ENCODE measurements at places on chromosomes 5 and 9. TPM values are rescaled to one million over a fixed set of nuclear protein-coding genes. Genes with fewer than 3 reads are reported as not detected.

Gene CFAP157
- not detected for total RNA-seq

Gene HTR4
- 0.99 TPM for total RNA-seq

Gene BTF3
- 386 TPM for total RNA-seq

Gene STC2
- total RNA-seq, result 12.4 TPM

Gene ASPN
- 17.5 TPM for total RNA-seq

- DNase-seq, result no peak
- peak overlapping the region; percentile 39 for H3K4me3 ChIP-seq
- no peaks in the 10 kb centered on the region for H3K36me3 ChIP-seq
These were observed 211.2 kb downstream of the MEF2C start for GRCh38 chr5:88671505-88672499.

DNA sequence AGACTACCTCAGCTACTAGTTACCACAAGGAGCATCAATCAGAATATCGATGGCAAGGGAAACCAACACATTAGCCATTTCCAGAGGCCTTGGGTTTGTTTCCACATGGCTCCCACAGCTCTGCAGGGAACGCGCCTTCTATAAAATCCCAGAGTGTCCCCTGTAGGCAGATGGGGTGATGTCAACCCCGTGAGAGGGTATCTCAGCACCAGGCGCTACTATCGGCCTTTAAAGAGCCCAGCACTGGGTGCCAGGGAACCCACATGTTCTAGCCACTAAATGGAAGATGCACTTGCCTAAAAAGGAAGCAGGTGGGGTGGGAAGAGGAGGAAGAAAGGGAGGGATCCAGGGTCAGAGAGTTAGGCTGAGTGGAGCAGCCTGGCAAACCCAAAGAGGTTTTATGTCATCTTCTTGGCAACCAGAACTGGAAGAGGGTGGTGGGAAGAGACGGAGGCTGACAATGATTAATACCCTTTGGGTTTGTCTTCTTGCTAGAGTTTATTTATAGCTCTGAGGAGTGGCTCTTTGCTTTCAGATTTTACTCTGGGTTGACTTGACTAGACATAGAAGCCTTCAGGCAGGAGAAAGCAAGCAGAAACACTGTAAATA is 19.9 kb downstream of the MACROH2A1 start:
- H3K4me3 ChIP-seq, result no peak overlapping the region
- peaks cover 92% of the 10 kb centered on the region for H3K4me1 ChIP-seq
- no peak overlapping the region for H3K27ac ChIP-seq
- no peaks in the 10 kb centered on the region for H3K27me3 ChIP-seq
- peaks cover 44% of the 10 kb centered on the region for H3K36me3 ChIP-seq
- no peak for DNase-seq

GRCh38 chr9:91395553-91396471 is 27.8 kb downstream of the NFIL3 start:
- H3K4me1 ChIP-seq, result no peaks in the 10 kb centered on the region
- DNase-seq, result no peak
- H3K27me3 ChIP-seq, result no peaks in the 10 kb centered on the region

DNA sequence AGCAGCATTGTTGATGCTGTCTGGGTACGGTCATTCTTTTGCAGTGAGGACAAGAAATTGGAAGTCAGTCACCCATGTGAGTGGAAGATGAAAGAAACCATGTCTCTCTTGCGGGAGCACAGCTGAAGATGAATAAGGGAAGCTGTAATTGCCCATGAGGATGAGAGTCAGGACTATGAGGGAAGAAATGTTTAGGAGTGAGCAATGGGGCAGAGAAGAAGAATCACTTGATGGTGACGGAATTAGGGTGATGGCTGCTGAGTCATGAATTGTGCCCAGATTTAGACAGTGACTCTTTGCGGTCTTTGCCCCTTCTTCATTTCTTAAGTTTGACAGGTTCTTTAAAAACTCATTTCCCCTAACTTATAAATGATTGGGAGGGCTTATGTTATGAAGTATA is 183.3 kb downstream of the MAST4 start:
- no peak overlapping the region for H3K27ac ChIP-seq
- no peaks in the 10 kb centered on the region for H3K36me3 ChIP-seq
- no peaks in the 10 kb centered on the region for H3K4me1 ChIP-seq
- DNase-seq, result no peak
- no peaks in the 10 kb centered on the region for H3K27me3 ChIP-seq

DNA sequence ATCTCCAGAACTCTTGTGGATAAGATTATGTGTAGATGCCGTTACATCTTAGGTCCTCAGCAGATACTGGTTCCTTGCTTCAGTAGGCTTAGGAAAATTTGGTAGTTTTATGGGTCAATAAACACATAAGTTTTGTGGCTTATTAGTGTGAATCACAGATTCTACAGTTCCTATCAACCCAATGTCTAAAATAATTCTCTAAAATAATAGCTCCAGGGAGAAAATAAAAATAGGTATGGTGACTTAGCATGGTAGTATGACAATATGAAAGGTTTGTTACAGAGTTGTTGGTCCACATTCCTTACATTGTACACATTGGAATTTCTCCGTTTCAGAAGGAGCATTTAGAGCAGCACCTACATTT is 91.7 kb downstream of the AOPEP start:
- peak overlapping the region; percentile 72 for H3K27ac ChIP-seq
- no peaks in the 10 kb centered on the region for H3K27me3 ChIP-seq
- H3K36me3 ChIP-seq, result no peaks in the 10 kb centered on the region
- DNase-seq, result no peak

GRCh38 chr9:4979239-4979638 is 5.8 kb upstream of the JAK2 start:
- H3K4me3 ChIP-seq, result no peak overlapping the region
- H3K4me1 ChIP-seq, result peaks cover 12% of the 10 kb centered on the region
- H3K27ac ChIP-seq, result no peak overlapping the region
- no peaks in the 10 kb centered on the region for H3K36me3 ChIP-seq

DNA sequence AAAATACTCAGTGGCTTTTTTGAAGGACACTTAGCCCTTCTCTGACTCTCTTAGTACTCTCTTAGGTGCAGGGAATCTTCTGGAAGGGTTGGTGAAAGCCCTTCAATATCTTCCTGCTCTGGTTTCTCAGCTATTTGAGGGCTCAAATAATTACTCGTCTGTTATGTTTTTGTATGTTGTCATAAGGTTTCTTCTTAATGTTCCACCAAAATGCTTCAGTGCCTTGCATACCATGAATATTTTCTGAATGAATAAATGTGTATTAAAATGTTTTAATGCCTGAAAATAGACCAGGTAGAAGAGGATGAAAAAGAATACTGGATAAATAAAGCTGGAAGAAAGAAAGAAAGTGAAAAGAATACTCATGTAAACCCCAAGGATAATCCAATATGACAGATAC is 124.3 kb downstream of the STK32A start:
- H3K27ac ChIP-seq, result no peak overlapping the region
- H3K4me3 ChIP-seq, result no peak overlapping the region
- peaks cover 12% of the 10 kb centered on the region for H3K27me3 ChIP-seq
- DNase-seq, result no peak

DNA sequence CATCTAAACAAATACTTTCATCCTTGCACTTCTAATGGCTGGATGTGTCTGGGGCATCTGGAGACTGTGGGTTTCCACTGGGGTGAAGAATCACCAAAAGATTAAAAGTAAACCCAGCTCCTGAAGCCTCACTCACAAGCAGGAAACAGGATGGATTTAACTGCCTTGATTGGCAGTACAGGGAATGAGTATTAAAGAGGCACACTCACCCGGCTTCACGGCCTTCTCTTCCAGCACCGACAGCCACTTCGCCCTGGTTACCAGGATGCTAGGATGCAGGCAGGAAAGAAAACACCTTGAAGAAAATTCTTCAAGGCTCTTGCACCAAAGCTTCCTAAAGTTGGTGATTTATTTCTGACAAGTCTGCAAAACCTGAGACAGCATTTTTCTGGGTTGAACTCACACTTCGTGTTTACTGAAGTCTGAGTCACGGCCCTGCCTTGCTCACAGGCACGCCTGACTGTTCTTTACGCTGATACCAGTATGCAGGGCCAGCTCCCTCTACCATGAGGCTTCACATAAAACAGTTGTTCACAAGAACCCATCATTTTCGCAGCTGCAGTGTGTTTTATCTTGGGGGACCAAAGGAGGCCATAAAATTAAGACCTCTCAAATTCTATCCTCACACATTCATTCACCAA is 56.5 kb upstream of the ZNF354A start:
- H3K27me3 ChIP-seq, result peaks cover 14% of the 10 kb centered on the region
- H3K4me1 ChIP-seq, result no peaks in the 10 kb centered on the region
- no peak for DNase-seq
- H3K36me3 ChIP-seq, result no peaks in the 10 kb centered on the region

DNA sequence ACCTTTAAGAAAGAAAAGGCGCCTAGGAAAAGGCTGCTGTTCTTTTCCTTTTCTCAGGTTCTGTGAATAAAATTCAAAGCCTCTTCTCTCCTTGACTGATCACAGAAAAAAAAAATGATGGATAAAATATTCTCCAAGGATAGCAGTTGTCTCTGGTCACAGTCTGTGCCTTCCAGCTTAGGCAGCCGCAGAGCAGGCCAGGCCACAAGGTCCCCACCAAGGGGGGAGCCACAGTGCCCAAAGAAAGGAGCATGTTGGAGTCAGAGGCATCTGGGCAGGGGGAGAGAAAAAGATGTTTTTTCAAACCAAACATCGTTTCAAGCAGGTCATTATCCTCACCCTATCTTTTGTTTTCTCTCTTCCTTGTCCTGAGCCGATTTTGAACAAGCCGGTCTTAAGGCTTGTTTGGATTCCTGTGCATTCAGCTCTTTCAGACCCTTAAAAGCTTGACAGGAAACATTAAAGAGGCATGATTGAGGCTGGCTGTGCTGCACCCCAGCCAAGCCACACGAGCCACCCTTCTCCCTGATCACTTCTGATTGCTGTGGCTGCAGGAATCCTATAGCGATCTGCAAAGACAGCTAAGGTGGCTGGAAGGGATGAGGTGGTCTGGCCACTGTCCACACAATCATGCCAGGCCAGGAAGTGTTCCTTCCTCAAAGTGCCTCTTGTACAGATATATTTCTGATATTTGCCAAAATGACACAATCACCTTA is 284.6 kb upstream of the TLE4 start:
- no peaks in the 10 kb centered on the region for H3K27me3 ChIP-seq
- H3K36me3 ChIP-seq, result no peaks in the 10 kb centered on the region

DNA sequence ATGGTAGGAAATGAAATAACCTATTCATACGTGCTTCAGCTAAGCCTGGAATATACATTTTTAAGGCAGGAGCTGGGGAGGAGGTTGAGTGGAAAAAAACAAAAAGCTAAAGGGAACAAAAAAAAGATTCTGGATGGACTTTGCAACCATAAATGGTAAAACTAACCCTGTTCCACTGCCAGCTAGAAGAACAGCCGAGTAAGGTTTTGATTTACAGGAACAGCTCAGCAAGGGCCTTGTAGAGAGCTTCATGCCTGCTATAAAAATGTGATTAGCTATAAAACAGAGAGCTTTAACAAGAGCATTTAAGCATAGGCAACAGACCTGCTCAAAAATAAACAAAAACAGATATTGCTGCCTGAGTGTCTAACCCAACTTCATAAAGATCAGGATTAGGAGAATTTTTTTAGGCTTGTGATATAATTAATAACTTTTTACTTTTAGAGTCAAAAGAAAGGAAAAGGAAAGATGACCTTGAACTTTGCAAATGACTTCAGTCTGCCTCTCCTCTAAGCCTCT is 194.8 kb downstream of the FBXL7 start:
- no peaks in the 10 kb centered on the region for H3K36me3 ChIP-seq
- H3K27ac ChIP-seq, result peak overlapping the region; percentile 53
- H3K27me3 ChIP-seq, result no peaks in the 10 kb centered on the region
- H3K4me3 ChIP-seq, result no peak overlapping the region
